ENCODE measurements at places on chromosomes 16 and 17.

DNA sequence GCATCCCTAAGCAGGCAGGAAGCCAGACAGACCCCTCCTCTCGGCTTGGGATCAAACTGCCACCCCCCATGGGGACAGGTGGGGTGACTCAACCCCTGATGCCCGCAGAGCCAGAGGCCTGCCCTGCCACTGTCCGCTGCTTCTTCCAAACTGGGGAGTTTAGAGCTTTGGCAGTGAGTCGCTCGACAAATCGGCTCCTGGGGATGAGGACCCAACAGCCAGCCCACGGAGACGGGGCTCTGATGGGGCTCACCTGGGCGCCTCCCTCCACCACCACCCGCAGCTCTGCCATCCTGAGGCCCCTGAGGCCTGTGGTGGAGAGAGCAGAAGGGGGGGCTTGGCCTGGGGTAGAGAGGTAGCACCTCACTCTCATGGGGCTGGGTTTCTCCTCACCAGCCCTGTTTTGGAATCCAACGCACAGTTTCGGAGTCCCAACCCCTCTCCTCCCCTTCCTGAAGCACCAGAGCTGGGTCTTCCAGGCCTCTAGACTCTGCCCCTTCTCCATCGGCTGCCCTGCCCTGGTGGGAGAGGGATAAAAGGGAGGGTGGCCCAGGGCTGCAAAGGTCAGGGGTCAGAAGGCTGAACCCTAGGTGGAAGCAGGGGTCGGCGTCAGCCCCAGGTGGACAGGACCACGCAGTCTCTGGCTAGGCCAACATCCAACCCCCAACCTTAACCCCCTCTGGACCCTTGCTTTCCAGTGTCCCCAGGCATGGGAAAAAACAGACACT is 5.8 kb downstream of the PRSS22 start:
- no peak for DNase-seq

DNA sequence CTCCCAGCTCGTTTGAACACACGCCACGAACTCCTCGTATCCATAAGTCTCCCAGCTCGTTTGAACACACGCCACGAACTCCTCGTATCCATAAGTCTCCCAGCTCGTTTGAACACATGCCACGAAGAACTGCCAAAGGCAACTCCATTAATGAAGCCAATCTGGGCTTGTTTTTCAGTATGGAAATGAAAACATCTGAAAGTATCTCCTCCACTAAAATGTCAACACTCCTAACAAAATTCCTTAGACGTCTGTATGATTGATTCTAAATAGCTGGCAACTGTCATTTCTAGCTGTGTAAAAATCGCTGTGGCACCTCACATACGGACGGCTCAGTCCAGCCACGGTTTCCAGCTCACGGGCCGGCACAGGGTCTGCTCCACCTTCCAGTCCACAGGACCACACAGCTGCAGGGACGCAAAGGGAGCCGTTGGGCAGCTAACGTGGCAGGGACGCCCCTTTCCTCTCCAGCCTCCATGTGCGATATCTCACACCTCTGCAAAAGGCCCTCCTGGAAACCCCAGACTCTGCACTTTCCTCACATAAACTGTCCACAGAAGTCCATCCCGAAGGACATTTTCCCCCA is 67.1 kb upstream of the METRNL start:
- DNase-seq: no peak

GRCh38 chr16:80948886-80949493 is 57.7 kb downstream of the CMC2 start:
- DNase-seq: no peak

- DNase-seq: no peak
Observed at GRCh38 chr16:29986231-29986630, 9.2 kb downstream of the HIRIP3 start.

GRCh38 chr16:13437413-13437795 is 482.6 kb upstream of the ERCC4 start:
- no peak for DNase-seq

DNA sequence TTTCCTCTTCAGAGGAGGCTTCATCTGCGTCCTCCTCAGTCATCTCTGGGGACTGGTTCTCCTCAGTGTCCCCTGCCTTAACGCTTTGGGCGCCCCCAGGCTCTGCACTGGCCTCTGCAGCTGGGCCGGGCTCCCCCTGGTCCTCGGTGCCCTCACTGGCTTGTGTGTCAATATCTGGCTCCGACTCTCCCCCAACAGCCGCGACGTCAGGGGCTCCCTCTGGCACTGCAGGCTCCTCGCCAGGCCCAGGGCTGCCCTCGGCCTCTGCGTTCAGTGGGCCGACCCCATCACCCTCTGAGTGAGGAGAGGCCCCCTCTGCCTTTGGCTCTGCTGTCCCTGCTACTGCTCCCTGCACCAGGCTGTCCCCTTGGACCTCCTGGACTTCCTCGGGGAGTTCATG is 34.7 kb downstream of the SRL start:
- no peak for DNase-seq

- DNase-seq: no peak
Observed at GRCh38 chr16:64416216-64417005, 705.5 kb downstream of the CDH11 start.

DNA sequence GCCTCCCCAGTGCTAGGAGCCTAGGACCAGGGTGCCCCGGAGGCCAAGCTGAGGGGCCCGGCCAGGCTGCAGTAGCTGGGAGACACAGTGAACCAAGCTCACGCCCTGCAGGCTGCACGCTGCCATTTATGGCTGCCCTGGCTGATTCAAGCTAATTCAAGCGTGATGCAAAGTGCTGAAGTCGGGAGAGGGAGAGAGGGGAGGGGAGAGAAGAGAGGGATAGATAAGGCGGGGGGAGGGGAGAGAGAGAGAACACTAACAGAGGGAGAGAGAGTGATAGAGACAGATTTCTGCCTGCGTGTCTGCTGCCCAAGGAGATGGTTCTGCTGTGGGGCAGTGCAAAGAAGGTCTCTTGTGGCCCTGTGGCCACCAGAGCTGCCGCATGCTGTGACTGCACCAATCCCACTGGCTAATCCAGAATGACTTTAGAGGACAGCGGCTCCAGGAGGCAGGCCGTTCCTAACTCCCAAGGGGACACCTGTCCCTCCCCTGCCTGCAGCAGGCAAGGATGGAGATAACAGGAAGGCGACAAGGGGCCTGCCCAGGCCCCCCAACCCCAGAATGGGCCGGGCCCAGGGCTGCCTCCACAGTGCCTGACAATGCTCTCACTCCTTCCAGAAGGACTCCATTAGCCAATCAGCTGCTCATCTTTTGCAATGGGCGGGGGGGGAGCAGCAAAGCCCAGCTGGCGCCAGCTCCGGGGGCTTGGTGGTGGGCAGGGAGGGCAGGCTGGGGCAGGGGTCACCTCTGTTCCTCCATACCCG is 12.9 kb downstream of the MXRA7 start:
- DNase-seq: no peak

DNA sequence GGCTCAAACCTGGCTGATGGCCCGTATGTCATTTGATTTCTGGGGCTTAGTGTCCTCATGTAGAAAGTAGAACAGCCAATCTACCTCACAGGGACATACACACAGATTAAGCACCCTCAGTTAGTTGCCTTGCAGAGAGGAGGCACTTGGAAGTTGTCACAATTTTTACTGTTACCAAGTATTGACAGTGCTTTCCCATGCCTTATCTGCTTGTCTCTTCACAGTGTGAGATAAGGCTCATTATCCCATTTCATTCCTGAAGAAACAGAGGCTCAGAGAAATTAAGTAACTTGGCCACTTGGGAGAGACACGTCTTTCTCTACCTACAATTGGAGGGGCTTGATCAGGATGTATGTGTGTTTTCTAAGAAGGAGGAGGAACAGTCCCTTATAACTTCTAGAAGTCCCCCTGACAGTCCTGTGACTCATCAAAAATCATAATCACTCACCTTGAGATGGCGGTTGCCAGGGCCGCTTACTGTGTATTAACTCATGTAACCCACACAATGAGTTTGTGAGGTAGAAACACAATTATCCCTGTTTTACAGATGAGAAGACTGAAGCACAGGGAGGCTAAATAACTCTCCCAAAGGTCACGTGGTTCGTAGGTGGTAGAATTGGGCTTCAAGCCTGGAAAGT is 56.9 kb upstream of the LHX1 start:
- no peak for DNase-seq

DNA sequence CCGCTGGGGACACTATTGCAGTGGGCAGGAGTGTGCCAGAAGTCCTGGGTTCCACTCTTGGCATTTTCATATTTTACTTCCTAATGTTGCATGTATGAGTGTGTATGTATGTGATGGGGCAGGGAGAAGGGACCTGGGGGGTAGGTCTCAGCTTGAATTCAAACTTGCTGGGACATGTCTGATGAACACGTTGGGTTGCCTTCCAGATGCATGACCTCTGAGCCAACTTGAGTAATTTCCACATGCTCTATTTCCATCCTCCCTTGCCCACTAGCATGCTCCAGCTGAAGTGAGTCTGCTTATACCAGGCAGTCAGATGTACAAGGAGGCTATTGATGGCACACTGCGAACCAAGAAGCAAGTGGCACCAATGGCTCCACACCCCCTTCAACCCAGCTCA is 32.9 kb upstream of the SRSF1 start:
- DNase-seq: no peak

GRCh38 chr17:74212209-74212912 is 1.0 kb upstream of the TTYH2 start:
- no peak for DNase-seq
